IMR-90 (cell line): ENCODE measurements at places on chromosomes 13 and 19. TPM values are rescaled to one million over a fixed set of nuclear protein-coding genes. Genes with fewer than 3 reads are reported as not detected.

Gene TEX29
- not detected in 2 replicates for total RNA-seq

Gene POSTN
- total RNA-seq, result 31.9 and 32.6 TPM in 2 replicates

Gene CHST8
- total RNA-seq, result not detected in 2 replicates

Gene EPSTI1
- 0.90 and 1.1 TPM in 2 replicates for total RNA-seq

Gene SPTBN4
- total RNA-seq, result 0.72 and 0.83 TPM in 2 replicates

Gene NLRP11
- not detected in 2 replicates for total RNA-seq

Gene LRG1
- not detected in 2 replicates for total RNA-seq

Gene PLIN3
- 246 and 289 TPM in 2 replicates for total RNA-seq

Gene SOX21
- not detected in 2 replicates for total RNA-seq

Gene CAPN12
- 0.18 TPM in 1 of 2 replicates, not detected in the other for total RNA-seq
